ENCODE measurements at places on chromosomes 6 and 20.

DNA sequence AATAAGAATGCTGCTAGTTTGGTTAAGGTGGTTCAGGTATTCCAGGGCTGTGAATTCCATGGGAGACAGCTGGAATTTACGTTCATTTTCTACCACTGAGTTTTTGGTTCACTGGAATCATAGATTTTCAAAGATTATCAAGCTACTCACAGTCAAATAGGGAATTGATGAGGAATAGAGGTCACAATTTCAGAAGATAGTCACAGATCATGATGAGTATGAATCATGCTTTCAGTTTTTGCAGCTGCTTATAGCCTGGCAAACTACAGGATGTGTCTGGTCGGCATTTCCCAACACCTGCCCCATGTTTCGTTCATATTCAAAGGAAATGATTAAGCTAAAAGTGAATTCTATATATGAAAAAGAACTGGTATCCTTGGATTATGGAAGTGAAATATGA is 58.7 kb downstream of the BCKDHB start:
- no peak for DNase-seq

DNA sequence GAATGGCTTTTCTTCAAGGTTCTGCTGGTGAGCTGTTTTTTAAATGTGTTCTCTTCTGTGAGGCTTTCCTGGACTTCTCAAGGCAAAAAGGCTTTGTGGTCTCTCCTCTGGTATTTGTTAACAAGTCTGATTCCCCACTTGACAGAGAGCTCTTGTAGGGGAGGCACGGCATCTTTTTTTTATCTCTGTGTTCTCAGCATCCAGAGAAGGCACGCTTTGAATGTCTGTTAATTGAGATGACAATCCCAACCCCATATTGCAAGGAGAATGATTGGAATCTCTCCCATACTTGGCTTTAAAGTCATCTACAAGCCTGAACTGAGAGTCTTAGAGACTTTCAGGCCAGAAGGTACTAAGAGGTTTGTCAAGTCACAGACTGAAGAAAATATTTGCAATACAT is 22.6 kb downstream of the EDN1 start:
- DNase-seq: no peak

- DNase-seq: no peak
Measured at GRCh38 chr6:98107801-98108200, 726.6 kb upstream of the POU3F2 start.

GRCh38 chr6:3352678-3353077 is 93.9 kb downstream of the PSMG4 start:
- no peak for DNase-seq

DNA sequence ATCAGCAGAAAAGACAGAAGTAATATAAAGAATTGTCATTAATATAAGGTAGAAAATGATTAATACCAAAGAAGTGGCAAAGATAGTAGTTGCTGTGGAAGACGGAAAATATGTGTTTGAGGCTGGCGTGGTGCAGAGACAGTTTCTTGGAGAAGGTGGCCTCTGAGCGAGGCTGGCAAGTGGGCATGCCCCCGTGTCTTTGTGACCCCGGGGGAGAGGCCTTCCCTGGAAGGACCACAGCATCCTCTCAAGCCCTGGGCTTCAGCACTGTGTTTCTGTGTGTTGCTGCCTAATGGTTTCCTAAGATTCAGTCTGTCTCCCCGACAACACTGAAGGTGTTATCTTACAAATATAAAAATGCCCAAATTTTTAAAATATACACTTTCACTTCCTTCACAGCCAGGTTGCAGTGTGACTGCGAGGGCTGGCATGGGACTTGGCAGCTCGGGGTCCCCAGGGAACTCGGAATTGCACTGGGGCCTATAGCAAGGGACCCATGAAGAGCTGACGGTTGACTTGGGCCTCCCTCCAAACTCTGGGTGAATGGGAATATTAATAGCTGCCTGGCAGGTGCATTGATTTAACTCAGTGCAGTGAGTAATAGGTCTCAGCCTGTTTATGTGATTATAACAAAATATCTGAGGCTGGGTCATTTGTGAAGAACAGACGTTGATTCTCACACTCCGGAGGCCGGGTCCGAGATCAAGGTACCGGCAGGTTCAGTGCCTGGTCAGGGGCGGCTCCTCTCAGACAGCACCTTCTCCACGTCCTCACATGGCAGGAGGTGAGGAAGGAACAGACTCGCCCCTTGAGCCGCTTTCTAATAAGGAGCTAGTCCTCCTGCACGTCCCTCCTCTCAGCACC is 47.4 kb upstream of the AFDN start:
- DNase-seq: no peak

- DNase-seq: no peak
Measured at GRCh38 chr6:108693430-108694154, 132.9 kb downstream of the FOXO3 start.

DNA sequence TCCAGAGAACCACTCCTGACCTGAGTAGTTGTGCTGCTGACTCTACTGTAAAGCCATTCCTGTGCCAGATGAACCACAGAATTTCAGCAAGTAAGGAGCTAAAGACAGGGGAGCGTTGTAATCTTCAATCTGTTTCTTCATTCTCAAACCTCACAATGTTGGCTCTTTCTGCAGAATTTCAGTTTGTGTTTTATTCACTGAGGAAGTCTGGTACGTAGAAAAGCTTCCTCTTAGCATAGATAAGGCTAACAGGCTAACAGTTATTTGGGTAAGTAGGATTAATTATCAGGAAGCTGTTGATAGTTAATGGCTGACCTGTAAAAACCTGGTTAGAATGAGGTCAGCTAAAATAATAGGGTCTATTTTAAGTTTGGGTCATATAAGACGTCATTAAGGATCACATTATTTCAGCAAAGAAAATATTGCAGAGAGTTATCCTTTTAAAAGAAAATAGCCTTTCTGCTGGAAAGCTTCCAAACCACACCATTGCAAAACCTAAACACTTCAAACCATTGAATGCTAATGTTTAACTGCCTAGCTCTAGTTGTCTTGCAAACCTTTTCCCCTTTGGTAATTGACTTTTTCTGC is 14.1 kb upstream of the TENT5A start:
- no peak for DNase-seq

GRCh38 chr6:73560853-73561407 is 40.1 kb upstream of the EEF1A1 start:
- DNase-seq: no peak

- DNase-seq: no peak
Measured at GRCh38 chr6:89321131-89321970, 6.3 kb upstream of the GABRR2 start.

DNA sequence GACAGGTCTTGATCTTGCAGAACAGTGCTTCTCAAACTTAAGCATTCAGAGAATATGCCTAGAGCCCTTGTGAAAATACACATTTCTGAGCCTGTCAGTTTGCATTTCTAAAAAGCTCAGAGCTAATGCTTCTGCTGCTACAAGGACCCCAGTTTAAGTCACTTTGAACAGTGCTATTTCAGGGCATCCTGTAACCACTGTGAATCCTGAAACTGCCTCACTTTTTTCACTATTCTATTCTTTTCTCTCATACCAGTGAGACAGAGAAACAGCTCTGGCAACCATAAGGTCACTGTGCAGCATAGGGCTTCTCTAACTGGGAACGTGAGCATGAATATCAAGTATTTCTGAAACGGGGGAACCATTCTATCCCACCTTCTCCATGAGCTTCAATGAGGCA is 51.2 kb downstream of the LGSN start:
- DNase-seq: no peak

DNA sequence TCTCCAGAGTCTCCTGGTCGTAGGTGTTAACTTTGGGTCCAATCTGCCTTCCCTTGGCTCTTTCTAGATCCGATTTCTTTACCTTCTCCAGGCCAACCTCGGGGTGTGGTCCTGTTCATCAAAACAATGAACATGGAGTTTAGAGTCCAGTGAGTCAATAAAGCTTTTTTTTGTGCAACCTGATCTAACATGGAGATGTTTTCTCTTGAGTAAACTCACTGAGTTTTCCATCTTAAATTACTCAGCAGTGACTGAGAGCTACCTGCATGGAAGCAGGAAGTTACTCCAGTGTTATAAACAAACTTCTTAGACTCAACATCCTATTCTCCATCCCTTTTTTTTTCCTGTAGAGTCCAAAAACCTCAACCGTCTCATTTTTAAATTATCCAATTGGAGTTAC is 14.9 kb upstream of the SLC22A1 start:
- DNase-seq: no peak

GRCh38 chr6:80142586-80142985 is 36.1 kb downstream of the BCKDHB start:
- no peak for DNase-seq

DNA sequence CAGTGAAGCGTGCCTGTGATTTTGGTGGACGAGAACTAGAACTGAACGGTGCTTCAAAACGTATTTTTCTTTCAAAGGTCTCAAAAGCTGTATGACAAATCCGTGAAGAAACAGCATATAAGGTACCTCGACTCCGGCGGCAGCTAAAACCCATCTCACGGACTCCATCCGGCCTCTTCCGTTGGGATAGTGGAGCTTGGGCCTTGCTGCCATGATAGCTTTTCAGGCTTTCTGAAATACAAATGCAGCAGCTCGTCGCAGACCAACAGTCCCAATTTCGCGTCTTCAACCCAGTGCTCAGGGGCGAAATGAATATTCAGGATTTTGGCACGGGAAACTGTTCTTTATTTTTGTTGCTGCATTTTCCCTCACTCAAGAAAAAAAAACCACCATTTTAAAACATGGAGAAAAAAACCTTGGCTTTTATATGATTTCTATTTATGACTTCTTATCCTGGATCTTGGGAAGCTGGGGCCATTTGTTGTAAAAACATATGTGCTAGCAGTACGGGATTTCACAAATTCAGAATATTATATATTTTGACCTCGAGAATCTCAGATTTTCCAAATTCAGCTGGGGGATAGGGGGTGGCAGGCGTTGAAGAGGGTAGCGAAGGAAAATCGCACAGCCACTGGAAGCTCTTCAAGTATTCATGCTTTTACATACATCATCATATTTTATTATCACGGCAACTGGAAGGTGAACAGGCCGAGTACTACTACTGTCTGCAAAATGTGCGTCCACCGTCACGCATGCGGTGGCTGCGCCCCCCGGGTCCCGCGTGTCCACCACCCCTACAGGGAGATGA is 849 bp downstream of the GSTA4 start:
- DNase-seq: no peak

DNA sequence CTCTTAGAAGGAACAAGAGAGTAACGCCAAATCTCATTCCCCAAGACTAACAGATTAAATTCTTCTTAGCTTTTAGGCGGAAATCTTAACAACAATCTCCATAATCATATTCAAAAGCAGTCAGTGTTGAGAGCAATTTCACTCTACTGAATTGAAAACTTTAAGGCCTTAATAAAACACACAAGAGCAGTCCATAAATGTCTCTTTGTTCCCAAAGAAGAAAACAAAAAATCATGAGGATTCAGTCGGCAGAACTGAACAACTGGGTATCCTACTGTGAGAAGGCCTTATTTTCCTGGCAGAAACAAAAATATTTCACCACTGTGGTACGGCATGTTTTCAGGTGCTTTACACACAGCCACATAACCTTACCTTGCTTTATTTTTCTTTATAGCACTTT is 14.4 kb downstream of the ABHD12 start:
- DNase-seq: no peak

DNA sequence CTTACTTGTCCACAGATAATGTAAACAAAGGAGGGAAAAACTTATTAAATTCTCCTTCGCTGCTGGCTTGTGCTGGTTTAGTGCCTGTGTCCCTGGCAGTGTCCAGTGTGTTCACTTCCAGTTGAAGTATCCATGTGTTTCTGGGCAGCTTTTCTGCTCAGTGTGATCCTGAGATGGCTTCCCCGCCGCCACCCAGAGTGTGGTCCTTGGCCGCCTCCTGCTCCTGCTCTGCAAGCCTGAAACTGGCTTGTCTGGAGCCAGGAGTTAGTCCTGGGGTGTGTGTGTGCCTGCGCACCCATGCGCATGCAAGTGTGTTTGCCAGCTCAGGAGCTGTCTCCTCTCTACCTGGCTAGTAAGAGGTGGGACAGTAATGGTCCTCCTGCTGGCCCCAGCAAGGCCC is 7.2 kb downstream of the BTBD3 start:
- DNase-seq: no peak

DNA sequence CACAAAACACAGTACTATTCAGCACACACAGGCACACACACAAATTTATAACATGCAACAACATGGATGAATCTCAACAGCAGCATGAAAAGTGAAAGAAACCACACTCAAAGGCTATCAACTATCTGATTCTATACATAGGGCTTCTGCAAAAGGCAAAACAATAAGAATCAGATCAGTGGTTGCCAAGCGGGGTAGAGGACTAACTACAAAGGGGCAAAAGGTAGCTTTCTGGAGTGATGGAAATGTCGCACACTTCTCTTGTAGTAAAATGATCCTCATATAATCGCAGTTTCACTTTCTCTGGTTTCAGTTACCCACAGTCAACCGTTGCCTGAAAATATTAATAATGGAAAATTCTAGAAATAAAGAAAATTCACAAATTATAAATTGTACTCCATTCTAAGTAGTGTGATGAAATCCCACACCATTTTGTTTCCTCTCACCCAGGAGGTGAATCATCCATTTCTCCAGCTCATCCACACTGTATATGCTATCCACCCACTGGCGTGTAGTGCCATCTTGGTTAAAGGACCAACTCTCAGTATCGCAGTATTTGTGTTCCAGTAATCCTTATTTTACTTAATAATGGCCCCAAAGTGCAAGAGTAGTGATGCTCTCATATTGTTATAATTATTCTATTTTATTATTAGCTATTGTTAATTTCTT is 12.8 kb upstream of the PLN start:
- DNase-seq: no peak

DNA sequence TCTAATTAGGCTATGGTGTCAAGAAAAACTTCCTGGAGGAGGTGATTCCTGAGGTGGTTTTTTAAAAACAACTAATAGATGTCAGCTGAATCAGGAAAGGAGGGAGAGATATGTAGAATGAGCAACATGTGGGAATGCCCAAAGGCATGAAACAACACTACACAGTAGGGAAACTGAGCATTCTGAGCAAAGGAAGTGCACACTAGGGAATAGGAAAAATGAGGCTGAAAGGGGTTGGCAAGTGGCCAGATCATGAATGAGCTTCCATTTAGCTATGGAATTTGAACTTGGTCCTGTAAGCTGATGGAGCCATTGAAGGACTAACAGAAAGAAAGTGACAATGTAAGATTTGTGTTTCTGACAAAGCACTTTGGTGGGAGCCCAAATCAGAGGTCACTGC is 16.9 kb upstream of the SLC35F1 start:
- DNase-seq: no peak

DNA sequence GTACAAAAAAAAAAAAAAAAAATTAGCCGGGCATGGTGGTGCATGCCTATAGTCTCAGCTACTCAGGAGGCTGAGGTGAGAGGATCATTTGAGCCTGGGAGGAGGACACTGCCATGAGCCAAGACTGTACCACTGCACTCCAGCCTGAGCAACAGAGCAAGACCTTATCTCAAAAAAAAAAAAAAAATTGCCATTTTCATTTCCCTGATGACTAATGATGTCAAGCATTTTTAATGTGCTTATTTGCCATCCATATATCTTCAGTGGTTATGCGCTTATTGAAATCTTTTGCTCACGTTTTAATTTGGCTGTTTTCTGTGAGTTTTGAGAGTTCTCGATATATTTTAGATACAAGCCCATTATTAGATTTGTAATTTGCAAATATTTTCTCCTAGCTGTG is 46.7 kb downstream of the PFDN4 start:
- peak; percentile 22 for DNase-seq
